ENCODE measurements at places on chromosomes 3 and 15.

DNA sequence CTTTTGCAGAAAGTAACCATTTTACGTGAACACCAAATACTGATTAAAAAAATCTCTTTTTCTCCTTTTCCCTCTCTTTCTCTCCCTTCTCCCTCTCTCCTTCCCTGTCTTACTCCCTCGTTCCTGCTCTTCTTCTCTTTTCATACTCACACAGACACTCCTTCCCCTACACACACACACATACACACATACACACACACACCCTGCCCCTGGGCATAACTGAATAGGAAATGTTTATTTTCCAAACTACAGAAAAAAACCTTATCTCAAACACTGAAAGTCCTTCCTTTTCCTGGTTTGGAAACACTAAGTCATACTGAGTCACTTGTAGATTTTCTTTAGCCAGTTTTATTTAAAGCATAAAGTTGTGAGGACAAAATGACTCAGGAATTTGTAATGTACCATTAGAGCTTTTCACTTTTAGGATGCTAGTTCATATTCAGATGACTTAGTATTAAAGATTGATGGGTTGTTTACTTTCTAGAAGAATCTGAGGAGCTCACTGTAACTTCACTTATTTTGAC lies 62.4 kb downstream of the MBNL1 start:
- no peak for DNase-seq

DNA sequence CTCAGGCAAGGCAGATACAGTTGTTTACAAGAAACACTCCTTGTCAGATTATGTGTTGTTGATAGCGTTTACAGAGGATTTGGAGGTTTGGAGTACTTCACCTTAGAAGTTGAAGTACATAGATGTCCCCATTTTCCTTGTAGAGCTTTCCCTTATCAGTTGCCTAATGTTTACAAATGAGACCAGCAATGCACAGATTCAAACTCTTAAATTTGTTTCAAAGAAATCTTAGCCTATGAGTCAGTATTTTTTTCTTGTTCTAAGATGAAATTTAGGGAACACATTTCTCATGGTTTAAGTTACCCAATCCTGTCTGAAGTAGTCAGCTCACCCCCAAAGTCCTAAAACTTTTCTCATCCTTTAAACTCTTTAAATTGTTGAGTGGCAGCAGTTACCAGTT lies 6.3 kb upstream of the EIF5A2 start:
- DNase-seq: no peak

DNA sequence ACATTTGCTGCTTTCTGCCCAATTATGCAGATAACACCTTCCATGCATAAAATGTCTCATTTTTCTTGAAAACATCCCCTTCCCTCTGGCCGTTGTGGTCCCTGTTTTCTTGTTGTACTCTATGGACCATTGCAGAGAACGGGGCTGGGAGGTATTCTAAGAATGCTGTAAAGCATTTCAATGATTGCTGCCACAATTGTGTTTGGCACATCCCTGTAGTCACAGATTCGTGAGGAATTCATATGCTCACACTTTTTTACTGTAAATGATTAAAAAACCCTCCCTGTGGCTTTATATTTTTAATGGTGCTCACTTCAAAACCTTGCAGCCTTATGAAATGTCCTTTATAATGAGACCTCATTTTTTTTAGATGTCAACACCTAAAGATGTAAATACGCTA lies 207.2 kb upstream of the GBE1 start:
- DNase-seq: no peak

DNA sequence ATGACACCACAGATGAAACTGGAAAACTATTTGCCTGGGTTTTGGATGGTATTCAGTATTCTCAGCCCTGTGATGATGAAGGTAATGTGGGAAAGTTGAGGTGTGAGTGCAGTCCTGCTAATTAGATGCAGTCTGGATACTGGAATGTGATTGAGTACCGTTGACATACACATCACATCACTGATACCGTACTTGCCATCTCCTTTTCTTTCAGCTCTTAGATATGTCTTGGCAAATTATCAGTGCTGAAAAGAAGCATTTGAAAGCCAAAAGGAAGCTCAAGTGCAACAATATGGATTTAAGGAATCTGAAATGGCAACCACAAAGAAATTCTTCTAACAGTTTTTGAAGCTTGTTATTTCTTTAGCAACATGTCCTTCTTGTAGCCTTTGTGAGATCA lies 381.4 kb upstream of the TGFBR2 start:
- DNase-seq: no peak

GRCh38 chr3:169992781-169993180 lies 26.2 kb downstream of the SEC62 start:
- no peak for DNase-seq

GRCh38 chr3:31230425-31231223 lies 302.1 kb upstream of the STT3B start:
- DNase-seq: no peak

GRCh38 chr3:62529230-62529629 lies 155.9 kb upstream of the FEZF2 start:
- no peak for DNase-seq

Data from stimulated activated CD4-positive, alpha-beta T cell treated with anti-CD3 and anti-CD28 coated beads, Interleukin-15, amount 100 ng/mL, for 1 hour (primary cell).